ENCODE measurements at places on chromosomes 7 and 10. TPM values are rescaled to one million over a fixed set of nuclear protein-coding genes. Genes with fewer than 3 reads are reported as not detected.

Gene DEPP1
- total RNA-seq = 142 TPM

Gene ZNF467
- 1.6 TPM for total RNA-seq

Gene FAM180A
- 51.3 TPM for total RNA-seq

Gene COBL
- not detected for total RNA-seq

Gene SYT15B
- not detected for total RNA-seq

Gene CDK14
- 35.8 TPM for total RNA-seq

Gene HK1
- total RNA-seq = 315 TPM

Gene GATA3
- not detected for total RNA-seq

Gene SCART1
- total RNA-seq = 2.5 TPM

Gene FFAR4
- total RNA-seq = not detected

Gene TMEM178B
- 2.3 TPM for total RNA-seq

Gene ODAD2
- 0.26 TPM for total RNA-seq

Gene DHTKD1
- 12.9 TPM for total RNA-seq

Gene NEUROD6
- total RNA-seq = not detected

Gene SMIM30
- total RNA-seq = 54.7 TPM

Gene CYP2C18
- not detected for total RNA-seq

Gene PIP
- total RNA-seq = not detected

Gene RADIL
- total RNA-seq = 0.13 TPM

Gene CALCR
- total RNA-seq = not detected

Gene TRIL
- 1.8 TPM for total RNA-seq

Gene ACBD5
- total RNA-seq = 27.1 TPM

Gene PURB
- 25.1 TPM for total RNA-seq

Gene PRSS37
- not detected for total RNA-seq

Gene HEPACAM2
- not detected for total RNA-seq

Gene PTPRE
- 4.8 TPM for total RNA-seq

Gene AIFM2
- 11.5 TPM for total RNA-seq

Gene BEND7
- 4.0 TPM for total RNA-seq

Gene NDUFA5
- total RNA-seq = 30.4 TPM

Gene DENND2A
- 4.8 TPM for total RNA-seq

Gene HTR7
- total RNA-seq = 21.2 TPM

Gene PRLHR
- total RNA-seq = not detected

Gene SPDYE8
- total RNA-seq = not detected

Gene ASIC3
- total RNA-seq = 0.26 TPM

Gene LRRC17
- 103 TPM for total RNA-seq

Gene OLAH
- 0.26 TPM for total RNA-seq

Gene ZNF485
- 2.7 TPM for total RNA-seq

Gene TMEM270
- not detected for total RNA-seq

Gene TACC2
- total RNA-seq = 8.8 TPM

Gene LGI1
- 0.13 TPM for total RNA-seq

Gene VIPR2
- total RNA-seq = 0.07 TPM

Gene STARD3NL
- 68.1 TPM for total RNA-seq

Gene MMD2
- not detected for total RNA-seq

Gene TMEM184A
- total RNA-seq = 0.03 TPM

Gene BLVRA
- total RNA-seq = 26.3 TPM

Gene ARHGEF35
- total RNA-seq = 1.3 TPM

Gene XRCC2
- 1.2 TPM for total RNA-seq

Gene PON2
- total RNA-seq = 65.0 TPM

Gene SCRN1
- total RNA-seq = 146 TPM

Gene MYH16
- not detected for total RNA-seq

Gene AKR1E2
- total RNA-seq = 18.4 TPM

Gene HECW1
- total RNA-seq = 0.26 TPM

Gene ACSL5
- 1.4 TPM for total RNA-seq
